ENCODE measurements at places on chromosomes 1 and 21.

- no peak for DNase-seq
Measured at GRCh38 chr1:164914208-164914607, 355.2 kb downstream of the PBX1 start.

- no peak for DNase-seq
Measured at GRCh38 chr1:68329096-68329835, 96.9 kb upstream of the WLS start.

DNA sequence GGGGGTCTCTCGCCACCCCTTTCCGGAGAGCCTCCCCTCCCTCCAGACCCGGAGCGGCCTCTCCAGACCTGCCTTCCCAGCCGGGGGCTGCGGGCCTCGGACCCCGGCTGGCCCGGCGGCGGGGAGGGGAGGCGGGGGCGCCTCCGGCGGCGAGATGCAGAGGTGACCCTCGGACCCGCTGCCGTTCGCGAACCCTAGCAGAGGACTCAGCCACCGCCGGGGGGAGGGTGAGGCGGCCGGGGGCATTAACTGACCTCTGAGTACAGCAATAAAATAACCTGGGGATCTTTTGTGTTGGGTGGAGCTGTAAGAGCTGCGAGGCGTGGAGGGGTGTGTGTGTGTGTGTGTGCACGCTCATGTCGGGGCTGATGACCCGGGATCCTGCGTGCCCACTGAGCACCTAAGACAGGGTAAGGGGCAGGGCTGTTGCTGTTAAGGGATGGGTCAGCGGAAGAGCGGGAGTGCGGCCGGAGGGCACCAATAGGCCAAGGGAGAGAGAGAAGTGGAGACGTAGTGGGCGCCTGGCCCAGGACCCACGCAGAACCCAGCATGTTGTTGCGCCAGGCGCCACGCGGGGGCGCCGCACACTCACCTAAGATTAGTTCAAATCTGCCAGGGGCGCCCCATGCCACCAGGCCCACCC is 6.3 kb downstream of the HAPLN2 start:
- DNase-seq: peak; percentile 35

DNA sequence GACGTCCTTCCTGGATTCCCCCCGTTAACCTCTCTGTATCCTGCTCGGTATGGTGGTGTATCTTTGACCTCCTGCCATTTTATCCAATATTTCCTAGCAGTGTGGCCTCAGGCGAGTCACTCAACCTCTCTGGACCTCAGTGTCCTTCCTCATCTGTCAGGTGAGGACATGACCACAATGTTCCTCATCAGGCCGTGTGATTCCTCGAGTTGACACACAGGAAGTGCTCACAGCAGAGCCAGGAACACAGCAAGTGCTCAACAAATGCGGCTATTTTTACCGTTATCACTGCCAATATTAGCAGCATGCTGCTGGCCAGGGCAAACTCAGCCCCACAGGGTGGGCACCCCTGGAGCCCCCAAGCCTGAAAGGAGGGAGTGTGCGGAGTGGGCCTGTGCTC is 450.2 kb downstream of the KIF26B start:
- DNase-seq: no peak

DNA sequence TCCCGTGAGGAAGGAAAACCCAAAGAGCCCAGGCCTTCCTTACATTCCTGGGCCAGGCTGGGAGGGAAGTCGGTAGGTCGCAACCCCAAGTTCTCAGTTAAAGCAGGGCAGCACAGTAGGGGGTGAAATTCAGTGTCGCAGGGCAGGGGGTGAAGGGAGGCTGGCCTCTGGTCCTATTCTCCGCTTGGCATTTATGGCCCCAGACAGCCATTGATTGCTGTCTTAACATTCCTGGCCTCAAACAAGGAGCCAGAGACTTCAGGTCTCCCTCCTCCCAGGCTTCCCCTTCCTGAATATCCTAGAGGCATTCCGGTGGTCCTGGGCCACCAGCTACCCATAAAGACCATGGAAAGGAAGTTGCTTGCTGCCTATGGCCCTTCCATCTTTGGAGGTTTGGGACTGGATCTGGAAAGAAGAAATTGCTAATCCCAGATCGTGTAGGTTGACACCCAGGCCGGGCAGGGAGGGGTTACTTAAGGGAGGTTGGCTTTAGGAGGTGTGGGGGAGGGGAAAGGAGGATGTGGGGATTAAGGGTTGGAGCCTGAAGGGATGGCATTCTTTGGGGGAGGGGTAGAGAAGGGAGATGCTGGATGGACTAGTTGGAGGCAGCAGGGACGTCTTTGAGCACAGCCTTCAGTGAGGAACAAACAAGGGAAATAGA is 1.7 kb downstream of the LIN28A start:
- no peak for DNase-seq

DNA sequence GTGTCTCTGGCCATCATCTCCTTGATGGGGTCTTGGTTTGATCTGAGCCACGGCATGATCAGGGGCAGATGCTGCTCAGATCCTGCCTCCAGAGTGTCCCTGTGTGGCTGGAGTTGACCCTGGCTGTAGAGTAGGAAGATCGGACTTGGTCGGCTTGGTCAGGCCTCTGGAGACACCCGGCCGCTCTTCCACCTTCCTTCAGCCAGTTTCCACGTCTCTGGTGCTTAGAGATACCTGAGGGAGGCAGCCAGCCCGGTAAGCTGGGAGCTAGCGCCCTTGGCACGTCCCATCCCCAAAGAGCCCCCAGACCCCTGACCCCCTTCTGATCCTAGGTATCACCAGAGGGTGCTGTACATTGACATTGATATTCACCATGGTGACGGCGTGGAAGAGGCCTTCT is 8.8 kb downstream of the MARCKSL1 start:
- no peak for DNase-seq

DNA sequence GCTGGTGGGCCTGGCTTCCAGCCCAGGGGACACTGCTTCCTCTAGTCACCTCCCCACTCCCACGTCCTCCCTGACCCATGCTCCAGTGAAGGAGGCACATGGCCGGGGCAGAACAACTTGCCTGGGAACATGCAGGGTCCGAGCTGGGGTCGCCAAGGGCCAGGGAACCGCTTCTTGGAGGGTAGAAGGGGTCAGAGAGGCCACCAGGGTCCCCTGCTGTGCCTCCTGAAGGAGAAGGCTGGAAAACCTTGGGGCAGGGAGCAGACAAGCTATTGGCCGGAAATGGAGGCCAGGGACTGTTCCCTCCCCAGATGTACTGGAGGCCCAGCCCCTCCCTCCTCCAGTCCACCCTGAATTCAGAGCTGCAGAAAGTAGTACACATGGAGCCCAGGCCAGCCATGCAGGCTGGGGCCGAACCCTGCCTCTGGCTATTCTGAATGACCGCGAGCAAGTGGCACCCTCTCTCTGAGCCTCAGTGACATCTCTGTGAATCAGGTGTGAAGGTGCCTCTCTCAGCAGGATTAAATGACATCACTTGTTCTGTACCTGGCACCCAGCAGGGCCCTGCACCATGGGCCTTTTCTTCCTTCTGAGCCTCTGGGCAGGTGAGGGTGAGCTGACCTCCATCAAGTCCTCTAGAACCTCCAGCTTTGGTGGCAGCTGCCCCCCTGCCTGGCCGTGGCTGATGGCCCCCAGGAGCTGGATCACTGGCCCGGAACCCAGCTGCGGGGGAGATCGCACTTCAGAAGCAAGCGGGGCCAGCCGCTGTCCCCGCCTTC is 15.7 kb downstream of the SPOCD1 start:
- no peak for DNase-seq

DNA sequence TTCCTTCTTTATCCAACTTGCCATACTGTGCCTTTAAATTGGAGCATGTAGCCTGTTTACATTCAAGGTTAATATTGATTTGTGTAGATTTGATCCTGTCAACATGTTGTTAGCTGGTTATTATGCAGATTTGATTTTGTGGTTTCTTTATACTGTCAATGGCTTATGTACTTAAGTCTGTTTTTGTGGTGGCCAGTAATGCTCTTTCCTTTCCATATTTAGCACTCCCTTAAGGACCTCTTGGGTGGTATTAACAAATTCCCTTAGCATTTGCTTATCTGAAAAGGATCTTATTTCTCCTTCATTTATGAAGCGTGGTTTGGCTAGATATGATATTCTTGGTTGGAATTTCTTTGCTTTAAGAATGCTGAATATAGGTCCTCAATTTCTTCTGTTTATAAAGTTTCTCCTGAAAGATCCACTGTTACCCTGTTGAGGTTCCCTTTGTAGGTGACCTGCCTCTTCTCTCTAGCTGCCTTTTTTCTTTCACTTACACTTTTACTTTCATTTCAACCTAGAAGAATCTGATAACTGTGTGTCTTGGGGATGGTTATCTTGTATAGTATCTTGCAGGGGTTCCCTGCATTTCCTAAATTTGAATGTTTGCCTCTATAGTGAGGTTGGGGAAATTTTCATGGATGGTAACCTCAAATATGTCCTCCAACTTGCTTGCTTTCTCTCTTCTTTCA is 86.9 kb upstream of the NEGR1 start:
- no peak for DNase-seq

GRCh38 chr1:225450491-225451191 is 22.8 kb upstream of the LBR start:
- no peak for DNase-seq

DNA sequence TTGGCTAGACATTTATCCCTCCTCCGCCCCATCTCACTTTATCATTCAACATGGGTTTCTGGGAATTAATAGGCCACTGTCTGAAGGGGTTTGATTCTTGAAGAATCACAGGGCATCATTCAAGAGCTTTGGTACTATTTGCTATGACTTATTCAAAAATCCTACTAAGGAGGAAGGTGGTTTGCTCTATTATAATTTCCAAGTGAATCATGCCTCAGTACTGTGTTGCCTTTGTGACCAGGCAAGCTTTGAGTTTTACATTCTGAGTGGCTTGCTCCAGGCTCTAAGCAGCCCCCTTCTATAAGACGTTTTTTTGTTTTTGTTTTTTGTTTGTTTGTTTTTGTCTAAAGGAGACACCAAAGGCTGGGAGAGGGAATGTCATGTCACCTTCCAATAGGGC is 2.6 kb downstream of the C1orf21 start:
- DNase-seq: no peak

DNA sequence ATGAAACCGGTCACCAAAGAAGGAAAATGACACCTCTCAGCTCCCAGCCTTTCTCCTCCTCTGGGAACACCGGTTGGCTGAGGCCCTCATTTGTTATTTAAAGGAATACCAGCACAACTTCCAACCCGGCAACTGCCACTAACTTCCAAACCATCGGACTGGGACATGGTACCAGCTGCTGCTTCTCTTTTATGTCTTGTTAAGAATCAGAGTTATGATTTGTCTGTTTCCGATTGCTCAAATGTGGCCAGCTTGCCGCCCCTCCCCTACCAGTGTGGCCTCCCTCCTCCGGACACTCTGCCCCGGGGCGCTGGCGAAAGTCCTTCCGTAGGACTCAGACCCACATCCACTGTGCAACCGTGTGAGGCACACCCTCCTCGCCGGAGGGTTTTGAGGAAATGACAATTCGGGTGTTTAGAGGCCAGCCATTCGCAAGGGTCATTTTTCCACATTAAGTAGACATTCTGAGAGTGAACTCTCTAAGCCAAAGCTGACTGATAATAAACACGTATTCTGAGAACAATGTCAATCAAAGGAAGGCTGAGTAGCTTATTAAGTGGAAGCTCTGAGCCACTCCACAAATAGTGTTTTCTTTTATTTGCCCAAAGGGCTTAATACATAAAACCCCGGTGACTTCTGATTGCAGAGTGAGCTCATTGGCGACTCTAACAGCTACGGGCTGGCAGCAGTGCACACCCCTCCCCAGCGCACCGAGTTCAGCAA is 5.5 kb downstream of the RIPK4 start:
- no peak for DNase-seq

GRCh38 chr1:161085165-161085564 is 4.2 kb downstream of the NECTIN4 start:
- no peak for DNase-seq

GRCh38 chr1:202710070-202711045 is at the start of gene SYT2:
SYT2 (minus strand) TSS chr1:202710454; CDS start chr1:202605772, 104,682 bp downstream.
- no peak for DNase-seq

GRCh38 chr1:36796106-36796590 is 238.2 kb downstream of the GRIK3 start:
- DNase-seq: no peak

DNA sequence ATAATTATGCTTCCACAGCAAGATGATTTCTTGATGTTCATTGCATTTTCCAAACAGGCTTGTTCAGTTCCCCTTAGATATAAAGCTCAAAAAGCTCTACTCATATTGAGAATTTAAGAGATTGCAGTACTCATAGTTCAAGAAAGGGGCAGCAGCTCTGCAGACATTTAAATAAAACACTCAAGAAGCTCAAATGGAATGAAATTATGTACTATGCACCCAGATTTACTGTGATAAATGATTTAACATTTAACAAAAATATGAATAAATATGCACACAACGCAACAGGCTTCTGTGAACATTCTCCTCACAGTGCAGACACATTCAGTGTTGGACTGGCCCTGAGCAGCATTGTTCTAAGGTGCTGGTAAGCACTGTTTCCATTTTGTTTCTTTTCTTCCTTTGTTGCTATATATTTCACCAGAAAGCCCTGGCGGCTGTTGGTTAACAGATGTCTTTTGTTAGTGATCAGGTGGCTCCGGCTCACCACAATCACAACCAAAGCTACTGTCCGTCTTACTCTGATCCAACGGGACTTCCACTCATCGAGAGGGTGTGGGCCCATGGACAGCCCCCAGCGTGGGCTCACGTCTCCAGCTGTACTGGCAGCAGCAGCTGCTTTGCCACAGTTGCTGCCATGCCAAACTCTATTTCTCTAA is 1440.3 kb downstream of the NCAM2 start:
- no peak for DNase-seq

GRCh38 chr1:71738256-71738655 is 544.1 kb downstream of the NEGR1 start:
- DNase-seq: no peak

DNA sequence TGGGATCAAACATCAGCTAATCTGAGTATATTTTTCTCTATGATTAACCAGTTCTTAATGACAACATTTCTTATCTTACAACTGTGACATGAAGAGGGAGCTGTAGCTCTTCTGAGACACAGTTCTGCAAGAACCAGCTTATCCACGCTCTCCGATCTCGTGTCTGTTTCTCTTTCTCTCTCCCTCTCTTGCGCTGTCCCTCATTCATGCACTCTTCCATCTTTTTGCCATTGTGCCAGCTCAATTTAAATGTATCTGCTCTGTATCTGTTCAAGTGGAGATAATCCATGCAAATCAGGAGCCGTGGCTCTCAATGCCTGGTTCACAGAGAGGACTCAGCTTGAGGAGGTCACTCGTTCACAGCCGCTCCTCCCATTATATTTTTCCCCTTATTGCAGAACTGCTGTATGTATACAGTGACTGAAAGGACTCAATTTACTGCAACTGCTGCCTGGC is 494.7 kb upstream of the ADGRL2 start:
- no peak for DNase-seq

DNA sequence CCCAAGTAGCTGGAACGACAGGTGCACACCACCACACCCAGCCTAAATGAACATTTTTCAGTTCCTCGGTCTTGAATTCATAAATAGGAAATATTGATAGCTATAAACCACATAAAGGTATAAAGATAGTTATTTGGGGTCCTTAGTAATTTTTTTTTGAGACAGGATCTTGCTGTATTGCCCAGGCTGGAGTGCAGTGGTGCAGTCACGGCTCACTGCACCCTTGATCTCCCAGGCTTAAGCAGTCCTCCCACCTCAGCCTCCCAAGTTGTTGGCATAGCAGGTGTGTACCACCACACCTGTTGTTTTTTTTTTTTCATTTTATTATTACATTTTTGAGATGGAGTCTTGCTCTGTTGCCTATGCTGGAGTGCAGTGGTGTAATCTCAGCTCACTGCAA is 3.7 kb upstream of the PPP1R15B start:
- DNase-seq: no peak

- no peak for DNase-seq
Measured at GRCh38 chr1:153790966-153791647, 15.9 kb downstream of the SLC27A3 start.

Data from stimulated activated CD8-positive, alpha-beta memory T cell treated with anti-CD3 and anti-CD28 coated beads, Interleukin-15, amount 100 ng/mL, for 24 hours (primary cell).